ENCODE measurements at places on chromosomes 3 and 15.

- DNase-seq, result no peak
- no peaks in the 10 kb centered on the region for H3K4me1 ChIP-seq
- H3K36me3 ChIP-seq, result no peaks in the 10 kb centered on the region
- no peak overlapping the region for H3K4me3 ChIP-seq
- H3K27ac ChIP-seq, result no peak overlapping the region
- H3K27me3 ChIP-seq, result no peaks in the 10 kb centered on the region
Observed at GRCh38 chr3:60557122-60557521, 694.1 kb downstream of the FHIT start.

- no peaks in the 10 kb centered on the region for H3K36me3 ChIP-seq
- H3K27me3 ChIP-seq, result no peaks in the 10 kb centered on the region
- no peak overlapping the region for H3K27ac ChIP-seq
- no peak overlapping the region for H3K4me3 ChIP-seq
- no peak for DNase-seq
Observed at GRCh38 chr3:146326875-146327543, 76.1 kb upstream of the PLSCR4 start.

- no peak overlapping the region for H3K27ac ChIP-seq
- H3K36me3 ChIP-seq, result no peaks in the 10 kb centered on the region
- no peaks in the 10 kb centered on the region for H3K27me3 ChIP-seq
Observed at GRCh38 chr3:152550284-152550683, 281.6 kb downstream of the MBNL1 start.

DNA sequence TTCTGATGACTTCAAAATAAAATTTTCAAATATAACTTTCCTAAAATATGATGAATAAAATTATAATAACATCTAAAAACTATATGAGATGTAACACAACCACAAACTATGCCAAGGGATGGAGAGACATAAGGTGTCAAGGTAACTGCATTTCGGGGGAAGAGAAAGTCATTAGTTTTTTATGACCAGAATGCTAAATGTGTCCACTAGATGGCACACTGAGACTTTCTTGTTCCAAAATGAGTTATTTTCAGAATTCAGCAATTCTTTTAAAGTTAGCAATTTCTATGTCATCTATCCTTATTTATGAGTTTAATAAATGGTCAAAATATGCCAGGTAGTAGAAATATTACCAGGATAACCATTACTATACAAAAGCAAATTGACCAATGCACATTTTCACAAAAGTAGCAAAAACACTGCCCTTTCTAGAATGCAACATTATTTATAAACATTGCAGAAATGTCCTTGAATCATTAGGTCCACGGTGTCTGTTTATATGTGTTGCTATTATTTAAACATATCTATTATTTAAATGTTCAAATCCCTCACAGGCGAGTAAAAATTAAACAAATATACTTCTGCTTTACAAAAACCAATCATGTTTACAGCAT, 374.2 kb downstream of the PLCL2 start:
- H3K36me3 ChIP-seq, result no peaks in the 10 kb centered on the region
- H3K27me3 ChIP-seq, result no peaks in the 10 kb centered on the region
- no peak overlapping the region for H3K27ac ChIP-seq

DNA sequence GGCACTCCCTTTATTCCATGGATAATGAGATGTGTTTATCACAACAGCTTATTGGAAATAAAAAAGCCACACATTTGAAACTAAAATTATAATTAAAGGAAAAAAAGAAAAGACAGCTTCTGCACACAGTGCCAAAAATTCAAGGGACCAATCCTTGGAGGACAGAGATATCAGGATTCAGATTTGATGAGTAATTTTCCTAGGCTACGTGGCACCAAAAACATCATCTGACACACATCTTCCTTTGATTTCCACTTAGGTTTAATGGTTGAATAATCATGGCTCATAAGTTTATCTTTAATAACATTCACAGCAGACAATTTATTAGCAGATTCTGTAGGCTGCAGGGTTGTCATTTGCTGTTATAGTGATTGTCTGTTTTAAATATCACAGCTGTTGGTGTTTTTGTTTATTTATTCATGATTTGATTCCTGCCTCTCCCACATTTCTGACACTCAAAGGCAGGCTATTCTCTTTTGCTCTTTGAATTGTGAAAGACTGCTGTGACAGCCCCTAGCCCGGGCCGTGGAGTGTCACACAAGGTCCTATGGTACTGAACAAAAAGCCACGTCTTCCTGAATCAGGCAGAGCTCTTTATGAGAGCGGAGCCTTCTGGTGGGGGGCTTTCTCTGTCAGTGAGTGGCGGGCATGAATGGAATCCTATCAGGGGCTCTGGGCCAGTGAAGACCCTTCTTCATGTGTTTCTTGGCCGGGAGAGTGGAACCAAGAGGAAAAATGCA, 708.5 kb downstream of the SQOR start:
- DNase-seq, result no peak
- H3K27me3 ChIP-seq, result no peaks in the 10 kb centered on the region
- H3K27ac ChIP-seq, result no peak overlapping the region
- H3K4me1 ChIP-seq, result no peaks in the 10 kb centered on the region
- H3K36me3 ChIP-seq, result no peaks in the 10 kb centered on the region

- no peak overlapping the region for H3K27ac ChIP-seq
- no peak for DNase-seq
- H3K36me3 ChIP-seq, result no peaks in the 10 kb centered on the region
- H3K4me3 ChIP-seq, result no peak overlapping the region
Observed at GRCh38 chr3:153614140-153614539, 452.1 kb downstream of the RAP2B start.

GRCh38 chr3:34109846-34110245, 311.4 kb downstream of the PDCD6IP start:
- no peaks in the 10 kb centered on the region for H3K4me1 ChIP-seq
- H3K27me3 ChIP-seq, result no peaks in the 10 kb centered on the region
- no peak overlapping the region for H3K4me3 ChIP-seq
- H3K36me3 ChIP-seq, result no peaks in the 10 kb centered on the region

GRCh38 chr3:3189102-3189727, 9.7 kb upstream of the CRBN start:
- no peaks in the 10 kb centered on the region for H3K27me3 ChIP-seq
- no peak for DNase-seq
- H3K4me3 ChIP-seq, result no peak overlapping the region
- H3K4me1 ChIP-seq, result no peaks in the 10 kb centered on the region
